ENCODE measurements at places on chromosomes 12 and 14.
A peak's percentile ranks its signal among the peaks of the same experiment; 100 is the strongest.

GRCh38 chr14:85172889-85173477 is 357.0 kb upstream of the FLRT2 start:
- no peak for DNase-seq

- DNase-seq, result no peak
Observed at GRCh38 chr12:132451172-132451835, 38.6 kb upstream of the FBRSL1 start.

- no peak for DNase-seq
Observed at GRCh38 chr12:4954621-4955354, 45.1 kb downstream of the KCNA1 start.

GRCh38 chr12:57055824-57056223 is 5.9 kb upstream of the MYO1A start:
- no peak for DNase-seq

DNA sequence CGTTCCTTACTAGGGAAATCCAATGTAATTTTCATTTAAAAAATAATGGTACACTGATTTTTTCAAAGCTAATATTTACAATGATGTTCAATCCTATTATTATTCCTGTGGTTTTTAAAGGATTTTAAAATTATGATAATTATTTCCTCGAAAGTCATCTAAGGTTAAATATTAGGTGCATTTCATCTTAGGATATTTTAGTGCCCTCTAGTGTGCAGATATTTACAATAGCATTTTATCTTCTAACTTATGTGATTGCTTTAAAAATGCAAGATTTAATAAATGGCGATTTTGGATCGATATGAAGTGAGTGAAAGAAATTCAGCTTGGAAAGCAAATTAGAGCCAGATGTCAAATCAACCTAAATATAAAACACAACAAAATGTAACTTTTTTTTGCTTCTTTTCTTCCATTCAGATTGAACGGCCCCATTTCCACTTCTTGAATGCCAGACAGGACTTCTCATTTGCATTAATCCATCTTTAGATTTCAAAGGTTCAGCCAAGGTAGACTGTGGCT is 293.5 kb downstream of the SLC6A15 start:
- DNase-seq, result no peak

- DNase-seq, result no peak
Observed at GRCh38 chr12:115473257-115473956, 789.4 kb upstream of the TBX3 start.

- no peak for DNase-seq
Observed at GRCh38 chr12:113994051-113994450, 27.9 kb upstream of the RBM19 start.

GRCh38 chr12:43063650-43064049 is 474.1 kb upstream of the PRICKLE1 start:
- DNase-seq, result no peak

- DNase-seq, result no peak
Observed at GRCh38 chr14:25622763-25623162, 572.8 kb upstream of the STXBP6 start.

DNA sequence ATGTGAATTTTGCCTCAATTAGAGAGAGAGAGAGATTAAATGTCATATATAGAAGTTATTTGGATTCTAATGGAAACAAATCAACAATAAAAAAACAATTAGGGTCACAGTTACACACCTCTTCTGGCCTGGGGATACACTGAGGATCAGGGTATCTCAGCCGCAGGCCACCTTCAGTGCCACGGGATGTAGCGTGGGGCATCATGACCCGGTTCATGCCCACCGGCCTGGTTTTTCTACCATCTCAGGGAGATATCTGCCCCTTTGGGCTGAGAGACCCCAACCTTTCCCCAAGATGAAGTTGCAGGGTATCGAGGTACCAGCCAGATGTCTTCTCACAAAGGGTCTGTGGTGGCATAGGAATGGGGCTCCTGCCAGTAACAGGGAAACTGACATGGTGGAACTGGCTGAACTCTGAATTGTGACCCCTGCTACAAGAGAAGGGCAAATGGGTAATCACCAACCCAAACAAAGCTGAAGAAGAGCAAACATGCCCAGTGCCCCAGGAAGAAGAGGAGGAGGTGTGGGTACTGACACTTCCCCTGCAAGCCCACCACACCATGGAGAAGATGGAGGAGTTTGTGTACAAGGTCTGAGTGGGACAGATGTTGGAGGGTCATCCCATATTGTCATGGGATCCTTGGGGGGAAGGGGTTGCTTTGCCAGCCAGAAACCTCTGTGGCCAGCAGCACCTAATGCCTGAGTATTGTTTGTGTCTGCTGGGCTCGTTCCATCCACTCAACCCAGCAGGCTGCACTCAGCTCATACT is 19.5 kb downstream of the SERPINA3 start:
- no peak for DNase-seq

- no peak for DNase-seq
Observed at GRCh38 chr14:79661752-79662151, 549.6 kb downstream of the DIO2 start.

GRCh38 chr12:50234347-50234746 is 49.0 kb downstream of the LIMA1 start:
- no peak for DNase-seq

- peak; percentile 84 for DNase-seq
Observed at GRCh38 chr14:105398044-105398725, at the start of gene TEX22. TSS of gene TEX22 (plus strand) at chr14:105398538. CDS start at chr14:105399341, 803 bp downstream.

GRCh38 chr14:86787717-86788116 is 1205.3 kb downstream of the GALC start:
- no peak for DNase-seq

- no peak for DNase-seq
Observed at GRCh38 chr14:91964724-91965123, 17.2 kb upstream of the FBLN5 start.

GRCh38 chr12:97801471-97802059 is 339.0 kb downstream of the RMST start:
- no peak for DNase-seq

DNA sequence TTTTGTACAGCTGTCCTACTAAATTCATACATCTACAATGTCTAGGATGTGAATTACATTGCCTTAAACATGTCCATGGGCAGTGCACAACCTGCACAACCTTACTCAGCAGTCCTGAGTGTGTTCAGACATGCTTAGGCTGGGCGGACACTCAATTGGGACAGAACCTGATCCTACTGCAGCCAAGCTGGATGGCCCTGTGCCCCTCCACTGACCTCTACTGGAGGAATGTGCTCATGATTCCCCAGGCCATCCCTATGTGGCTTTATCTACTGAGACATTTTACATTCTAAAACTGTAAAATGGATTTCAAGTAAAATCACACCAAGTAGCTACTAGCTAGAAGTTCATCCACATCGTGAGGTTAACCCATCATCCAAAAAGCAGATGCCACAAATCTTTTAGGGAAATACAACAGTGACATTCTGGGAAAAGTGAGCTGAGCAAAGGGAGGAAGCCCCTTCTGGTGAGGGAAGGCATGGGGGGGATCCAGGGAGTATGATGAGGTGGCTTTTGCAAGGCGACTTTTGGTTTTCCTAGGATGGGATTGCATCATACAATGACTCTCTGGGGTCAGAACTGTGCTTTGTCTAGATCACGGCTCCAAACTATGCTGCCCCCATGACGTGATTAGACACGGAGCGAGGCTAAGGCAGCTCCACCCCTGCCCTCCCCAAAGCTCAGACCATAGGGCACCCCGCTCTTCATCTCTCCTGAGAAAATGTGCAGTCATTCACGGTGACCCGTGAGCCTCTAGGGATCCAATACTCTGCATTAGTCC is 911.7 kb upstream of the TMEM132C start:
- DNase-seq, result no peak

- DNase-seq, result no peak
Observed at GRCh38 chr14:37824939-37825712, 229.7 kb downstream of the TTC6 start.

DNA sequence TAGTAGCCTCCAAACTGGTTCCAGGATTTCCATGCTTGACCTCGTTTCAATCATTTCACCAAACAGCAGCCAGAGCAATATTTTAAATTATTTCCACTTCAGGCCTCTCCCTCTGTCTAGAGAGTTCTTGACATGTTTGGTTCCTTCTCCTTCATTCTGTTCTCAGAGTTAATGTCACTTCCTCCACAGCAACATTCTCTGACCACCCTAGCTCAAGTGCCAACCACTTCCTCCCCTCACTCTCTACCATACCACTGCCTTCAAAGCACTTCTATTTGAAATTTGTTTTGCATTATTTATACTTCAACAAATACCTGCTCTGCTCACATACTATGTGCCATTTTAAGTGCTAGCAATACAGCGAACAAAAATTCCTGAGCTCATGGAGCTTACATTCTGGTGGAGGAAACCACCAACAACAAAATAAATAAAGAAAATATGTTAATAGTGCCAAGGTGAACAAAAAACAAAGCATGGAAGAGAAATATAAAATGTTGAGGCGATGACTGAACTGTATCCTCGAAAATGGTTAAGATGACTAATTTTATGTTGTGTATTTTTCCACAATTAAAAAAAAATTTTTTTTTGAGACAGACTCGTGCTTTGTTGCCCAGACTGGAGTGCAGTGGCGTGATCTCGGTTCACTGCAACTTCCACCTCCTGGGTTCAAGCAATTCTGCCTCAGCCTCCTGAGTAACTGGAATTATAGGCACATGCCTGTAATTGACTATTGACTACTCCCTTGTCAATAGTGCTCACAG is 17.3 kb downstream of the BAZ1A start:
- DNase-seq, result no peak

DNA sequence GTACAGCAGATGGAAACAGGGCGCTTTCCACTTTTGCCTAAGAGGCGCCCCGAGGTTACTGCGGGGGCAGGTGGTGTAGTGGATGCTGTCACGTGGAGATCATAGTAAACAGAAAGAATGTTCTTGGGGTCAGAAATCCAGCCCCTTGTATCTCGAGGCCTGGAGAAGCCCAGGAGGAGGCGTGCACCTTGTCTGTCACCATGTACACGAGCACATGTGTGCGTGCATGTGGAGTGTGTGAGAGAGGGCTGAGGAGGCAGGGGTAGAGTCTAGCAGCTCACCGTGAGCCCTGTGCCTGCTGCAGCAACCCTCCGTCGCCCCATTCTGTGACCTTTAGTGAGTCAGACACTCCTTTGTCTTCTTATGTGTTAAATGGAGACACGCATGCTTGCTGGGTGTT is 59.0 kb downstream of the CACNA1C start:
- no peak for DNase-seq

DNA sequence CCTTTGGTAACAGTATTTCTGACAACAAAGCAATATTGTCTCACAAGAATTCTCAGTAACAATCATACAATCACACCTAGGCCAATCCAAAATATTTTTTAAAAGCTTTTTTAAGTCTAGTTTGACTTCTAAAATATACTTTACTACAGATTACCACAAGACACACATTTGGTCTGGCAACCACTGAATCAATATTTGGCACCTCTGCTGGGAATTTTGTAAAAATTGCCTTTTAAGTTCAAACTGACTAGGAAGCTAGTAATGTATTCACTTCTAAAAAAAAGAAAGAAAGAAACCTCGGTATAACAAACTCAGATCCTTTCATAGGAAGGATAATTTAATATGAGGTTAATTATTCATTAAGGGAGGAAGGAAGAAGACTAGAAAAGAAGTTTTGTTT is 18.2 kb upstream of the ETV6 start:
- DNase-seq, result no peak

DNA sequence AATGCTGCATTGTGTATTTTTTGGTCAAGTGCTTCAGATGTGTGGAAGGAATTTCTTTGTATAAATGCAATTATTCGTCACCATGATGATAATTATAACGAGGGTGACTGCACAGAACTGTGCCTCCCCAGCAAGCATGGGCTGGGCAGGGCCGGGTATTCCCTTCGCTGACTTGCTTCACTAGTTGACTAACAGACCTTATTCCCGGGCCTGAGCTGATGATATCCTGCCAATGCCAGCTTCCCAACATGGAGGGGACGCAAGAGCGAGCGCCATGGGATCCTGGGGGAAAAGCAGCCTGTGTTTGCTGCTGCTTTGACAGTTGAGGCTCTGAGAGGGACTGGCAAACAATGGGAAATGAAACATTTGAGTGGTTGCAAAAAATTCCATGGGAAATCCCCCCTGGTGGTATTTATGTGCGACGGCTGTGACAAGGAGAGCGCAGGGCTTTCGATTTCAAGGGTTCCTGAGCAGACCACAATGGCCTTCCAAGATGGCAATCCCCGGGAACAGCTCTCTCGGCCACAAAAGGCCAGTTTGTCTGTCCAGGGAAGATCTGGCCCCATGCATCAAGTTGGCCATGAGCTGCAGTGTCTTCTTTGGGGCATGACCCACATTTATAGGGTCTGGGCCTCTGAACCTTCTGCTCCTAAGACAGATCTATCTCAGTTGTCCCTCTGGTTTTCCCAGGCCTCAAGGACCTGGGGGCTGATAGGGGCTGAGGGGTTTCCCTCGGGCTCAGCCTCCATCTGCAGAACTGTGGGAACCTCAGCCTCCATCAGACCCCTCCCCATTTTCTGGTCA is 21.9 kb upstream of the MAP1LC3B2 start:
- DNase-seq, result no peak

GRCh38 chr12:40253936-40254335 is 29.1 kb downstream of the LRRK2 start:
- no peak for DNase-seq

GRCh38 chr12:120190985-120191480 is 3.5 kb downstream of the GCN1 start:
- DNase-seq, result no peak

DNA sequence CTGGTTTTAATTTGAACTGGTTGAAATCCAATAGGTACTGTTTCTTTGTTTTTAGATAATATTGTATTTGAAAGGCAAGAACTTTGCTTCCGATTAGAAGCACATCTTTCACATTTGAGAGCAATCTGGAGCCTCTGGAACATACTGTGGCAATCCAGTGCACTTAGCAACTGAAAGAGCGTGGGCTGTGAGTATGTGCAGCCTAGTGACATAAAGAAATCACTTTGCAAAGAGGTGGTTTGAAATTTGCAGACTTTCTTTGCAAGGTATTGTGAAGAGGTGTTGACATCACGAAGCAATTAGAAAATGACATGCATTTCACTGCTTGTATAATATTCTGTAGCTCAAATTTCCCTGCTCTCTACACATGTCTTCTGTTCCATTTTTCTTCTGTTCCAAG is 23.5 kb upstream of the CFAP54 start:
- no peak for DNase-seq

- no peak for DNase-seq
Observed at GRCh38 chr12:114163771-114164170, 197.6 kb upstream of the RBM19 start.

- DNase-seq, result no peak
Observed at GRCh38 chr12:132063491-132063890, 80.6 kb downstream of the DDX51 start.

DNA sequence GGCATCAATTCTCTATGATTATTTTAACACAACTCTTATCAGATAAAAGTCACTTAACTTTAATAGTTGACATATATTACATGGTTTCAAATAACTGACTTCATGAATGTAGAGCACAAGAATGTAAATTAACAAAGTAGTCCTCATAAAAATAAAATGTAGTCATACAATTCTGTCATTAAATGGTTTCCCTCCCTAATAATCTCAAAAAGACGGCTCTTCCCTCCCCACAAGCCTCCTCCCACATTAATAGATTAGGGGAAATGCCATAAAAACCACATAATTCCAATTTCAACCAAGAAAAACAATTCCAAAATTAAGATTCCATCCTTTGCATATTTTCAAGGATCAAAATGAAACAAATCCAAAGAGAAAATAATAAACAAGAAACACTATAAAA is 36.7 kb downstream of the SPTLC2 start:
- no peak for DNase-seq

- no peak for DNase-seq
Observed at GRCh38 chr14:64195199-64195598, 99.0 kb downstream of the ESR2 start.
